ENCODE measurements at places on chromosomes 3 and 15.

- no peak for DNase-seq
- H3K27me3 ChIP-seq, result no peaks in the 10 kb centered on the region
- no peaks in the 10 kb centered on the region for H3K36me3 ChIP-seq
- H3K4me1 ChIP-seq, result peaks cover 31% of the 10 kb centered on the region
- no peak overlapping the region for H3K27ac ChIP-seq
Measured at GRCh38 chr3:141737093-141737492, 1.0 kb upstream of the RNF7 start.

- no peaks in the 10 kb centered on the region for H3K36me3 ChIP-seq
- no peak overlapping the region for H3K27ac ChIP-seq
- no peak for DNase-seq
Measured at GRCh38 chr3:129834580-129834979, 58.9 kb downstream of the TMCC1 start.

DNA sequence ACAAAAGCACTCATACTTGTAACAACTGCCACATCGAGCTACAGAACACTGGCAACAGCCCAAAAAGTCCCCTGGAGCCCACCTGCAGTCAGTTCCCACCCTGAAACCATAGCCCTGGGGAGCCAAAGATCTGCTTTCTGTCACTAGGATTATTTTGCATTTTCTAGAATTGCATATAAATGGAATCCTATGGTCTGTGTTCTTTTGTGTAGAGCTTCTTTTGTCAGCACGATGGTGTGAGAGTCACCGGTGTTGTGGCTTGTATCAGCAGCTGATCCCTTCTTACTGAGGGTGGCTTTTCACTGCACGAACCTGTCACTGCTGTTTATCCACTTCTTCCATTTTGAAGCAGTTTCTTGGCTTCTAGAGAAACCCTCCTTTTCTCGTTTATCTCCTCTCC, 60.1 kb upstream of the PRR23E start:
- H3K36me3 ChIP-seq, result no peaks in the 10 kb centered on the region
- DNase-seq, result no peak
- H3K27me3 ChIP-seq, result peaks cover 42% of the 10 kb centered on the region
- peaks cover 13% of the 10 kb centered on the region for H3K4me1 ChIP-seq
- no peak overlapping the region for H3K4me3 ChIP-seq

DNA sequence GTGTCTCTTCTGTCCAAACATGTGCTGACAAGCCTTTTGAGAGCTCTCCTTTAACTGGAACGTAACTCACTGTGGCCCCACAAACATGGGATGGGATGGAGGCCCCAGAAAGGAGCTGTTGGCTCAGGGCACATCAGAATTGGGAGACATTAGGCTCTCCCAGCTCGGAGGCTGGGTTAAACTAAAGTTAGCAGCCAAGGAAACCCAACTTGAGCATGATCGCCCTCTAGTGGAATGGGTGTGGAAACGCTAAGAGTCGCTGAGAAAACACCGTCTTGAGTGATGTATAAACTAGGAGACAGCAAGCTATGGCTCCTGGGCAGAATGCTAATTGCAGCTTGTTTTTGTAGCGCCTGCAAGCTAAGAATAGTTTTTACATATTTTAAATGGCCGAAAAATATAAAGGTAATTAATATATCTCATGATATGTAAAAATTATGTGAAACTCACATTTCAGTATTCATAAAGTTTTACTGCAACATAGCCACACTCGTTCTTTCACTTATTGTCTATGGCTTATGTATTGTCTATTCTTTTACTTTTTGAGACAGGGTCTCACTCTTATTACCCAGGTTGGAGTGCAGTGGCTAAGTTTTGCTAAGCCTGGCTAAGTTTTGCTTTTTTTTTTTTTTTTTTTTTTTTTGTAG, 138.8 kb upstream of the HACD2 start:
- H3K4me3 ChIP-seq, result no peak overlapping the region
- H3K27ac ChIP-seq, result peak overlapping the region; percentile 27
- H3K27me3 ChIP-seq, result no peaks in the 10 kb centered on the region
- peaks cover 19% of the 10 kb centered on the region for H3K4me1 ChIP-seq

DNA sequence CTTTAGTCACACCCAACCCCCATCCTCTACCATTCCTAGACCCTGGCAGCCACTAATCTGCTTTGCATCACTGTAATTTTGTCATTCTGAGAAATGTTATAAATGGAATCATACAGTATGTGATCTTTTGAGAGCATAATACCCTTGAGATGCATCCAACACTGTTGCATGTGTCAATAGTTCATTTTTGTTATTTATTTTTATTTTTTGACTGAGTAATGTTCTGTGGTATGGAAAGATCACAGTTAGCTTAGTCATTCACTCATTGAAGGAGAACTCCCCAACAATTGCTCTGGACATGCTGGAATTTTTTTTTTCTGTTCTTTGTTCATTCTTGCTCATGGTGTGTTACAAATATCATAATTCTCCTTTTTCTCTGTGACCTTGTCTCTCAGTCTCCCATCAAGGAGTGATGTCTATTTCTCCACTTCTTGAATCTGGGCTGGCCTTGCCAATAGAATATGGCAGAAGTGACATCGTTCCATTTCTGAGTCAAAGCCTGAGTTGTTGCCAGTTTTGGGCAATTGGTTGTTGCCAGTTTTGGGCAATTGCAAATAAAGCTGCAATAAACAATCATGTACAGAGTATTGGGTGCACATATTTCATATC, 6.8 kb upstream of the ADPGK start:
- no peaks in the 10 kb centered on the region for H3K4me1 ChIP-seq
- no peak overlapping the region for H3K4me3 ChIP-seq

DNA sequence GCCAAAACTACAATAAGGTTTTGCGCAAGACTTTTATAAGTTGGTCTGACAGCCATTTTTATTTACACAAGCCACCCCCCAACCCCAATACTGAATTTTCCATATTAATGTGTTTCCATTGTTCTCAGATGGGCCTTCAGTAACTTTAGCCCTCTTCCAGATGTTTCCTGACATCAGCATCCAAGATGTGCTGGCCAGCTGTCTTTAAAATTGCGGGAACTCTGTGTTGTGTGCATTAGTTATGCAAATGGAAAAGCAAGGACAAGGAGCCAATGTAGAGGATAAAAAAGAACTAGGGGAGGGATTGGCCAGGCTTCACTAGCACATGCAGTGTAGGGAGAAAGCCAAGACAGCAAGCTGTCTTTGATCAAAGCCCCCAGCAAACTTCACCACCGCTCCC, 45.4 kb downstream of the COMMD2 start:
- H3K36me3 ChIP-seq, result no peaks in the 10 kb centered on the region
- no peaks in the 10 kb centered on the region for H3K4me1 ChIP-seq
- no peak overlapping the region for H3K4me3 ChIP-seq
